G401 (cell line): ENCODE measurements at places on chromosomes 13 and 19. TPM values are rescaled to one million over a fixed set of nuclear protein-coding genes. Genes with fewer than 3 reads are reported as not detected.

ZNF85 gene
- total RNA-seq, result 1.7 and 5.0 TPM in 2 replicates

RAD23A gene
- 76.4 and 88.8 TPM in 2 replicates for total RNA-seq

IL4I1 gene
- total RNA-seq, result 0.07 and 0.80 TPM in 2 replicates

NTN5 gene
- 1.3 TPM in 1 of 2 replicates, not detected in the other for total RNA-seq

DNA sequence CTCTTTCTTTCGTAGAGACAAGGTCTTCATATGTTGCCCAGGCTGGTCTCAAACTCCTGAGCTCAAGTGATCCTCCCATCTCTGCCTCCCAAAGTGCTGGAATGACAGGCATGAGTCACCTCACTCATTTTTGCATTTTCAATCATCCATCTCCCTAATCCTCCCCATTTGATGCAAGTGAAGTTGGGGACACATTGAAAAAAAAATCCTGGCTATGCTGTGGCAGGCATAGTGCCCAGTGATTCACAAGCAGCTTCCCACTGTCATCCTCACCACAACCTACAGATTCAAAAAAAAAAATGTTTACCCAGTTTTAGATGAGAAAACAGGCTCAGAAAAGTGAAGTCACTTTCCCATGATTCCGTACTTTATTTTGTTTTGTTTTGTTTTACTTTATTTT, 44.7 kb upstream of the USP29 start:
- DNase-seq, result no peak

- DNase-seq, result no peak
These were observed 10.0 kb downstream of the DPF1 start for GRCh38 chr19:38213911-38214625.

DNA sequence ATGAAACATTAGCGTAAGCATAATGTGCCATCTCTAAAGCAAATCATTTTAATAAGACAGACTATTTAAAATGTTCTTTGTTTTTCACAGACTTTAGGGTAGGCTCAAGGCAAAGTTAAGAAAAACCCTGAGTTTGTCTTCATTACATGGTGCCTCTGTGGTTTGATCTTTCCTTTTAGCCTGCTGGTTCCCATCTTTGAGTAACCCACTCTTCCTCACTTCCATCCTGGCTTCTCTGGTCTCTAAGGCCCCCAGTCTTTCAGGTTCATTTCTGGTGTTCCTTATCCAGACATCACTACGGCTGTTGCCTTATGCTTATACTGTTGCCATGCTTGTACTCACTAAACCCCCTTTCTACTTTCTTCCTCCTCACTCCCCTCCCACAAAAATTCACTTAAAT, 38.4 kb downstream of the DACH1 start:
- DNase-seq, result no peak

GRCh38 chr13:20972731-20973130, 70.2 kb upstream of the XPO4 start:
- no peak for DNase-seq

- DNase-seq, result no peak
These were observed 28.3 kb downstream of the PIP5K1C start for GRCh38 chr19:3671680-3672574.

GRCh38 chr19:13937479-13938300, 527 bp downstream of the PODNL1 start:
- DNase-seq, result no peak

- no peak for DNase-seq
These were observed 11.1 kb downstream of the PDE4A start for GRCh38 chr19:10431254-10431942.

DNA sequence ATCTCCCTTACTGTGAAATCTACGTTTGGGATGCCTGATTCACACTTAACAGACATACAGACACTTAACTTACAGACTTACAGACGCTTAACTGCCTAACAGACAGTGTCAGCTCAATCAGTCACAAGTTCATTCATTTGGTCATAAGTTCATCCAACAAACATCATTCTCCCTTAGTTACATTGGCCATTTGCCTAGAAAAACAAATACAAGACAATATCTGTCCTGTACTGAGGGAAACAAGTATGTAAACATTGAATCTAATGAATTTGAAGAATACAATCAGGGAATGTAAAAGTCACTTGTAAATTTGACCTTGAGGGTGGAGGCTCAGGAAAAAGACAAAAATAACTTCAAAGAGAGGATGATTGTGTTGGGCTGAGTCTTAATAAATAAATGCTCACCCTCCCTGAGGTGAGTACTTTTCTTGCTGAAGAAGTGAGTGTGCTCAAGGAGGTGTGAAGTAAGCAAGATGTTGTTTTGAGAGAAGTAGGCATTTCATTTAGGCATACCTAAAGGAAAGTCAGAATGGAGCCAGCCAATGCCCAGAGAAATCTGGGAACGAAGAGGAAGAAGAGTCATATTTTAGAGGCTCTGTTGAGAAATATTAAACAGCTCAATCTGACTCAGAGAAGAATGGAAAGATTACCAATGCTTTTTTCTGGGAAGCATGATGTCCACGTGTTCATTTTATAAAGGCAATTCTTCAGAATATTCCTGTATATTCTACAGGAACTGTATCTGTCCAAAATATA, 958.4 kb upstream of the SLC10A2 start:
- no peak for DNase-seq

DNA sequence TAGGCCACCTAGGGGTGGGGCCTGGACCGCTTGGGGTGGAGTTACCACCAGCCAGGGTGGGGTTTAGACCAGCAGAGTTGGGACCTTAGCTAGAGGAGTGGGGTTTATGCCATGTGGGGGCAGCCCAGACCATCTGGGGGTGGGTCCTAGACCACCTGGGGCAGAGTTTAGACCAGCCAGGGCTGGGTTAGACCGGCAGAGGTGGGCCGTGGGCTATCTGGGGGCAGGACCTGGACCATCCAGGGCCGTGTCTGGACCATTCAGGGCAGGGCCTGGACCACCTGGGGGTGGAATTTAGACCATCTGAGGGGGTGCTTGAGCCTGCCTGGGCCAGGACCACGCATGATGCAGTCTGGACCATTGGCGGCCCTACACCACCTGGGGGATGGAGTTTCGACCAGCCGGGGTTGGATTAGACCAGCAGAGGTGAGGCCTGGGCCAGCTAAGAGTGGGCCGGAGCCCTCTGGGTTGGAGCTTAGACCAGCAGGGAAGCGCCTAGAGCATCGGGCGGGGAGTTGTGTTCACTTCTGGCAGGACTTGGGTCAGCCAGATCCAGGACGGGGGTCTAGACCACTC, 10.0 kb upstream of the CACNG6 start:
- DNase-seq, result no peak

DNA sequence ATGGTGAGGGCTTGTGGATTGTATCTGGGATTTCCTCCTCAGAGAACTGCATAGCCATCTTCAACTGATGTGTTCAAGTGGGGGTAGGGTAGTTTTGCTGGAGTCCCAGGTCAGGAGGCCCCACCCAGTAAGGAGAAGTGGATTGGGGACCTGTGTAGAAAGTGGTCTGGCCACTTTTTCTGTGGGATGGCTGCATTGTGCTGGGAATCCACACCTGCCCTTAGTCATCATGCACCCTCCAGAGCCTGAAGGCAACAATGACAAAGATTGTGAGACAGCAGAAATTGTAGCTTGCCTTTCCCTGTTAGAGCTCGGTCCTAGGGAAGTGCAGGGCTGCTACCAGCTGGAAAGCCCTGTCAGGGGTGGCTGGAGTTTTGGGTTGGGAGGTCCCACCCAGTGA, 255.4 kb downstream of the NDFIP2 start:
- DNase-seq, result no peak

GRCh38 chr13:44425041-44425814, 51.6 kb downstream of the SERP2 start:
- no peak for DNase-seq

DNA sequence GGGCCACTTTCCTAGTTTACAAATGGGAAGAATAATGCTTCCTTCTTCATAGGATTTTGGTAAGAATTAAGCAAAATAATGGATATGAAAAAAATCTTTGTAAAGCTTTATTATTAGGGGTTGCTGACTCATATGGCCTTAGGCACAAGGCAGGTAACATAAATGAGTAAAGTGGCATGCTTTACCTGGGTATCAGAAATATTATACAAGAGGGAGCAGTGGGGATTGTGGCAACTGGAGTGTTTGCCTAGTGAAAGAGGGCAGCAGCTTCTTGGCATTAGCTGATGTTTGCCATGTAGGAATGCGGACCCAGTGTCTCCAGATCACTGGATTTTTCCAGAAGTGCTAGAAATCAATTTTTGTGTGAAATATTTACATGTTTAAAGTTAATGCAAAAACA, 19.5 kb downstream of the WDFY2 start:
- no peak for DNase-seq
